ENCODE measurements at places on chromosomes 3 and 15.

- DNase-seq = no peak
Measured at GRCh38 chr3:16307832-16308531, 43.0 kb downstream of the OXNAD1 start.

DNA sequence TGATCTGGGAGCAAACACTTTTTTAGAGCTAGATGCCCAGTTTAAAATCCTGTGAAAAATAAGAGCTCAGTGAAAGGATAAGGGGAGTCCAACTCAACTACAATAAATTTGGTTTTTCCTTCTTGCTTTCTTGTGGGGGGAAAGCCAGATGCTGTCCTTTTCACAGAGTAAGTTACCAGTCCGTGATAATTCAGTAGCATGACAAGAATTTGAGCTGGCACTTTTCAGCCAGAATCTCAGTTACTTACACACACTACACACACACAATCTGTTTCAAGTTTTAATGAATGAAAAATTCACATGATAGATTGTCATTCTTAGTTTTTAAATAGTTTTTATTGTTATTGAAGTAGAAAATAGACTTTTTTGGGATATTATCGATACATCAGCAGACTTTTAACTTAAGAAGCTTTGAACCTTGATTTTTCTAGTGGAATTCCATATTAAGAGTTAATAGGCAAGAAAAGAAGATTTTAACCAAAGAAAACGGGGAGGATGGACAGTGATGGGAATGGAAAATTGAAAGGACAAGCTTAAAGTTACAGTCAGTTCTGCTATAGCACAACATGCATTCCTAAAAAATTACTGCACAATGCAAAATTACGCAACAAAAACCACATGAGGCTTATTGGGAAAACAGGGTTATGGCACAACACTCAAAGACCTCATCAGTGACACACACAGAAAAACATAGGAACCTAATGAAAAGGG is 47.0 kb downstream of the PSMD6 start:
- DNase-seq = no peak

DNA sequence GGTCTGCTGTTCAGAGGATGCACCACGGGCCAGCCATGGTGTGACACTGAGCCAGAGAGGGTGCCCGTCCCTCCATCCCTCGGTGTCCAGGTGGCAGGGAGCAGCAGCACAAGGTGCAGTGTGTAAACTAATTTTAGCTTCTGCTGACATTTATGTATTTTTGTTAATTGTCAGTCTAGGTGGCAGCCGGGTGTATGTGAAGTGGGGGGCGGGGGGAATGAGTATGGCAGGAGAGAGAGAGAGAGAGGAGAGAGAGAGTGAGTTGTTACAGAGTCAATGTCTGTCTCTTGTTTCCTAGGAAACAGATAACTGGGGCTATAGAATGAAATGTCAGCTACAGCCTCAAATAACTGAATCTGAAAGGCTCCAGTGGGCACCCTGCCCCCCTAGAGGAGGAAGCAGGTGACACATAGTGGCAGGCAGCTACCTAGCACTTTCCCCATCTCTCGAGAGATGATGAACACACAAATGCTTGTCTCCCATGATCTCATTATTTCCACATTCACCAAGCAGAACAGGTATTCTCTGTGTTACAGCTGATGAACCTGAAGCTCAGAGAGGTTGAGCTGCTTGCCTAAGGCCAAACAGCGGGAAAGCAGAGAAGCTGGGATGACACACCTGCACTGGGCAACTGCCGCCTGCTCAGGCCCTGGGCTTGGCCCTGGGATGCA is 24.7 kb downstream of the RASGRF1 start:
- DNase-seq = no peak

DNA sequence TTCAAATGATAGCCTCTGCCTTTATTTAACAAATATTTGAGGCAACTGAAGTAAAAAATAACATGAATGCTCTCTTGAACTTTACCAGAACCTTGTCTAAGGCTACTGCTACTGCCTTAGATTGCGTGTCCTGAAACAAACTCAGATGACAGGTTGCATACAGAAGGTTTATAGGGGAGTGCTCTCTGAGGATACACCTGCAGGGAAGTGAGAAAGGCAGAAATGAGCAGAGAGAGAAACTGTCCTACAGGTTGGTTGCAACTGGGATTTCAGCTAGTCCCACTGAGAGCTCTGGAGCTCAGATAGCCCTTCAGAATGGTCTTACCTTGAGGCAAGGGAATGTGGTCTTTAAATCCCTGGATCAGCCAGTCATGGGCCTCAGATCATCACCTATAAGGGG is 165.5 kb downstream of the IL5RA start:
- DNase-seq = no peak

GRCh38 chr15:44441095-44441501 is 13.7 kb downstream of the CTDSPL2 start:
- DNase-seq = no peak

DNA sequence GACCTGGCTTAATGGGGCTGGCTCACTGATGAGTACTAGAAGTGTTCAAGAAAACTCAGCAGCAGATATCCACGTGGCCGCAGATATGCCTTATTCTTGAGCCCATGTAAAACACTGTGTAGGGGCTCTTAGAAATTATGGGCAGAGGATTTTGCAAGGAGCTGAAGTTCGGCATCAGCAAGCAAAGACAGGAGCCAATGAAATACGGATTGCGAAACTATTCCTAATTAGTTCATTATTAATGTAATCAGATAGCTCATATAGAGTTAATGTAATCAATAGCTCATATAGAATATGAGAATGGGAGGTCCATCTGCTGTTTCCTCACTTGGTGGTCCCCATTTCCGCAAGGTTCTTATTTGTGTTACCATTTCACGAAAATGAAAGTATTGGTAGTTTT is 9.0 kb upstream of the GSK3B start:
- DNase-seq = no peak

GRCh38 chr15:59148153-59148833 is 43.3 kb downstream of the CCNB2 start:
- DNase-seq = no peak

- no peak for DNase-seq
Measured at GRCh38 chr3:171267104-171267503, 193.1 kb downstream of the TNIK start.

DNA sequence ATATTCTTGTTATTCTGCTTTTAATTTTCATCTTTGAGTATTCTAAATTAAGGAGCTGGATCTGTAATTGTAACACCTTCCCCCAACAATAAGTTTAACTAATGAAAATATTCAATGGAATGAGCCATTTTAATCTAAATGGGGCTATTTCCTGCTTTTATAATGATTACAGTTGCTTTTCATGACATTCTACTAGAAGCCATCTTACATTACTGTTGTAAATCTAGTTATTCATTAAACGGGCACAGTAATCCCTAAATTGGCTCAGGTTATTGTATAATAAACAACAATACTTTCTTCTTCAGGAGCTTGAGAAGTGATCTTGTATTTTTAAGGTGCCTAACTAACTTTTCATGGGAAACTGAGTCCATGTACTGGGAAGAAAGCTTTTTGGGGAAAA is 8.5 kb downstream of the FLNB start:
- DNase-seq = no peak

DNA sequence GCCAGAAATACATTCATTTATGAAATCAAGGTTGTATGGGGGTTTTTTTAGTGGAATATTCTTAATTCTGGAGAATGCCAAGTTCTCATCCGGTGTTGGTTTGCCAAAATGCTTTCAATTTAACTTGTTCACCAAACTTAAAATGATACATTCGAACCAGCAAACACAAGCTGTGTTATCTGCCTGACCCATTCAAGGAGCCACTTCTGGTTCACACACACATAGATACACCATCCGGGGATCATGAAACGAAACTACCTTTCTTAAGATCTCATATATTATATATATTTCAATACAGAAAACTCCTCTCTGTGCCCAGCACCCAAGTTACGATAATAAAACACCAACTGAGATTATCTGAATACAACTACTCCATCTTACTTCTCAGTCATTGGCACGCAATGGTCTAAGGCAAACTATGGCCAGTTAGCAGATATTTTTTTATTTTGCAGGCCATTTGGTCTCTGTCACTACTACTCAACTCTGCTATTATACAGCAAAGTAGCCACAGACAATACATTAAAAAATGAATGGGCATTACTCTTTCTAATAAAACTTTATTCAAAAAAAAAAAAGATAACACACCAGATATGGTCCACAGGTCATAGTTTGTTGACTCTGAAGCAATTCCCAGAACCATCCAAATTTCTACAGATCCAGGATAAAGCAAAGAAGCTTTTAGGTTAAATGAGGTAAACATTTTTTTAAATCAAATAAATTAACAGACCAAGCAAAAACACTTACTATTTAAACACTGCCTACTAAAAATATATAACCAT is 89.6 kb downstream of the TBL1XR1 start:
- DNase-seq = no peak

- no peak for DNase-seq
Measured at GRCh38 chr3:56799251-56799882, 2.4 kb downstream of the ARHGEF3 start.

GRCh38 chr15:98729446-98730042 is 81.2 kb downstream of the IGF1R start:
- DNase-seq = no peak

GRCh38 chr3:105618556-105618955 is 250.3 kb downstream of the CBLB start:
- no peak for DNase-seq

GRCh38 chr3:124396339-124396950 is 333.8 kb upstream of the UMPS start:
- DNase-seq = no peak

DNA sequence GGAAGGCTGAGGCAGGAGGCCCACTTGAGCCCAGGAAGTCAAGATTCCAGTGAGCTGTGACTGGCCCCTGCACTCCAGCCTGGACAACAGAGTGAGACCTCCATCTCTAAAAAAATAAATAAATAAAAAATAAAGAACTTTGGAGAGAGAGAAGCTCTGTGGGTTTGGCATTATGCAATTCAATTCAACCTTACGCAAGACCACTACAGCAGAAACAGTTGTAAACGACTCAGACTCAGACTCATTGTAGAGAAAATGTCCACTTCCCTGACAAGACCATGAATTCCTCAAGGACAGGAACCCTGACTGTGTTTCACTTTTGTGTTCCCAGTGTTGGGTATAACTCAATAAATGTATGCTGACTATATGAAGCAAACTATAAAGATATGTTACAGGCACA is 90.3 kb upstream of the C3orf80 start:
- DNase-seq = no peak

- no peak for DNase-seq
Measured at GRCh38 chr15:37940876-37941275, 6.4 kb downstream of the TMCO5A start.

GRCh38 chr3:99484871-99485270 is 153.5 kb upstream of the COL8A1 start:
- DNase-seq = no peak

- DNase-seq = no peak
Measured at GRCh38 chr15:96176831-96177230, 153.7 kb upstream of the NR2F2 start.

DNA sequence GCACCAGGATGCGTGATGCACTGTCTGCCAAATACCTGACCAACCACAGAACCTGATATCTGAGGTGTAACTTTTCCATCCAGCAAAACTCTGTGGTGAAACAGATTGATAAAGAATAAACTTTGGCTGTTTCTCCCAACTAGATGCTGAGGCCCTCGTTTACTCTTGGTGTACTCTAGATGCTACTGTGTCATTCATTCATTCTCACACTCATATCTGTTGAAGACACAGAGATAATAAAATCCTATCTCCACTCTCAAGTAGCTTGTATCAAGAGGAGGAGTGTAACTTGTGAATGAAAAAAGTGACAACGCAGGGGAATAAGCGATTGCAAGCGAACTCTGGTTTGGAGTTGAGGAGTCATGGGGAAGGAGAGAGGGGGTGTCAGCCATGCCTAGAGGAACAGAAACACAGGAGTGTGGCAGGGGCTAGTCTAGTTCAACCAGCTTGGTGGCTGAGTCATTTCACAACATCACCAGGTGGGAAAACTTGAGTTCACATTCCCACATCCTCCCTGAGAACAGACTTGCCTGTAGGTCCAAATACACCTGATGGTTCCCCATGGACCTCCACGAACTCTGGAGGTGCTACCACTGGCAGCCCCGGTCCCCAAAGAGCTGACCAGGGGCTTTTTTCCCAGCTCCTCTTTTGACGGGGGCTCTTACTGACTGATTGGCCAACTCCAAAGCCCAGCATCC is 73.3 kb upstream of the SNRK start:
- DNase-seq = no peak

DNA sequence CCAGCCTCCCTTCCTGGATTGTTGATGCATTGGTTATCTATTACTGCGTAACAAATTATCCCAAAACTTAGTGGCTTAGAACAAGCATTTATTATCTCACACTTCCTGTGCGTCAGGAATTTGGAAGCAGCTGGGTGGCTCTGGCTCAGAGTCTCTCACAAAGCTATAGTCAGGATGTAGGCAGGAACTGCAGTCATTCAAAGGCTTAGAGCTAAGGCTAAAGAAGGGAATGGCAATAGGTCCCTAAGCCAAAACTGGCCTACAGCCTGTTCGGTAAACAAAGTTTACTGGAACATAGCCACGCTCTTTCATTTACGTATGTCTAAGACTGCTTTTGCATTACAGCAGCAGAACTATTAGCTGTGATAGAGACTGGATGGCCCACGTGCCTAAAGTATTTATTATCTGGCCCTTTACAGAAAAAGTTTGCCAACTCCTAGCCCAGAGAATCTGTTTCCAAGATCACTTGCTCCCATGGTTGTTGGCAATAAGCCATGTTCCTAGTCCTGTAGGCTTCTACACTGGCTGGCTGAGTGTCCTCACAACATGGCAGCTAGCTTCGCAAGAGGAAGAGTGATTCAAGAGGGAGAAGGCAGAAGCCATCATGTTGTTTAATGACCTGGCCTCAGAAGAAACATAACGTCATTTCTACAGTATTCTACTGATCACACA is 132.4 kb downstream of the SNRK start:
- DNase-seq = no peak

- DNase-seq = no peak
Measured at GRCh38 chr15:35958975-35959374, 413.0 kb upstream of the DPH6 start.

DNA sequence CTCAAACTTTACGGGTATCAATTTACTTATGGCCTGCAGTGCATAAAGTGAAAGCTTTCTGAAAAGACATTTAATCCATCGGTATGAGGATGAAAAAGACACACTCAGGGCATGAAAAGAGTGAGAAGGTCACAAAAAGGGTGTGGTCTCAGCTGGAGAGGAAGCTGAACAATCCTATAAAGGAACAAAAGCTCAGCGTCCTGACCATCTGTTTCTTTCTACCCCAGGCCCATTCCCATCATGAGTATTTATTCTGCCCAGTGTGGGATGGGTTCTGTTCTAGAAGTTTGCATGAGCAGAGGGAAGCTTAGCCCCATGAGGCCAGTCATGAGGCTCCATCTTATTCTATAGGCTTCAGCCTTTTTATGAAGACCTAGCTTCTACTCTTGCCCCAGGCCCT is 144.6 kb downstream of the LPP start:
- no peak for DNase-seq

DNA sequence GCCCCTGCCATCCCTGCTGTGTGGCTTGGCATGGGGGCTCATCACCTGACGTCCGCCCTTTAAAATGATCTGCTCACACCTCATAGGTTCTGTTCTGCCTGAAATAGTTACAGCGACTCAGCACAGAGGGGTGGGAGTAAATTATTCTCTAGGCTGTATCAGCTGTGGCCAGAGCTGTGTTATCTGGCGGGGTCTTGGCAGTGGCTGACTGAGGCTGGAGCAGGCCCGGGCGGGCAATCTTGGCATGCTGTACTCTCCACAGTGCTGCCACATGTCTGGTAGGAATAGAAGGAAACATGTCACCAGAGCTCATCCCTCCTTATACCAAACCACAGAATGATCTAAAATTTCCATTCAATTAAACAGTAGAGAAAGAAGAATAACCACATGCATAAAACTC is 499.9 kb upstream of the LMCD1 start:
- DNase-seq = no peak

GRCh38 chr15:101349047-101349951 is 54.3 kb upstream of the SNRPA1 start:
- DNase-seq = no peak

All from activated CD4-positive, alpha-beta T cell treated with anti-CD3 and anti-CD28 coated beads for 24 hours (primary cell).